ENCODE measurements at places on chromosomes 5 and 9.

GRCh38 chr5:147055850-147056566 lies 177.5 kb upstream of the PPP2R2B start:
- peak; percentile 7 for DNase-seq

DNA sequence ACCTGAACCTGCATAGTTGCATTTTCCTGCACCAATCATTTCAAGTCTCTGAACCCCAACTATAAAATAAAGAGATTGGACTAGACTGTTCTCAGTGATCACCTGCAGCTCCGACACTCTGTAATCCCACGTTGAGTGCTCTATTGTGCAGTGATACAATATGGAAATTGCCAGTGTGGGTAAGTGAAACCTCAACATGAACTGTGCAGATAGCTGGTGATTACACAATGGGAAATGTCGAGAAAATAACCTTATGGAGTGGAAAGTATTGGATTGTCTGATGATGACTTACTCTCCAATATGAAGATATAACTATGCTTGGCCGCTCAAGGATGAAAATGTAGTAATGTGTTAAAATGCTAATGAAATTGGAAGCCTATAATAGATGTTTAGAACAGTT lies 293.1 kb upstream of the BRINP1 start:
- DNase-seq, result no peak

GRCh38 chr9:88511906-88512305 lies 23.1 kb upstream of the NXNL2 start:
- no peak for DNase-seq

- DNase-seq, result peak; percentile 4
Observed at GRCh38 chr9:102461156-102461819, 533.8 kb upstream of the CYLC2 start.

GRCh38 chr5:146039420-146039819 lies 66.0 kb downstream of the PLAC8L1 start:
- peak; percentile 45 for DNase-seq

GRCh38 chr9:122900791-122901190 lies 4.4 kb downstream of the RC3H2 start:
- peak; percentile 28 for DNase-seq

GRCh38 chr5:173762930-173763329 lies 125.2 kb upstream of the CPEB4 start:
- DNase-seq, result peak; percentile 94

GRCh38 chr9:28025186-28025585 lies 451.9 kb upstream of the C9orf72 start:
- no peak for DNase-seq

DNA sequence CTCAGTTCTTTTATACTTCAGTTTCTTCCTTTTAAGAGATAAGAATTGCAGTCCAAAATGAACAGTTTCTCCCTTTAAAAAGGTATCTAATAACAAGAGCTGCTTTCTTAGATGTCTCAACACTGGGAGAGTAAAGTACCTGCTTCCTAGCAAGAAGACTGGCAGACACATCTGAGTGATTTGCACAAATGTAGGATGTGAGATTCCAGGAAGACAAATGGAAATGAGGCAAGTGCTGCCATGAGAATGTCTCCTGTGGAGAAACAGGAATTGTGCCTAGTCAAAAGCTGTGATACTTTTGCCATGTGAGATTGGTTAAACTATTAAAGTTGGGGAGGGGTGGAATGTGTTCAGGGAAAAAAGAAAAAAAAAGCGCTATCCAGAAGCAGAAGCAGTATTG lies 159.1 kb downstream of the HTR1A start:
- DNase-seq, result peak; percentile 1

GRCh38 chr9:136784249-136784996 lies 6.7 kb upstream of the TMEM141 start:
- no peak for DNase-seq

Measured in renal cortical epithelial cell (primary cell).